Thoracic aorta (tissue), 2 donors: ENCODE measurements at places on chromosomes 13 and 19.
A peak's percentile ranks its signal among the peaks of the same experiment; 100 is the strongest.

DNA sequence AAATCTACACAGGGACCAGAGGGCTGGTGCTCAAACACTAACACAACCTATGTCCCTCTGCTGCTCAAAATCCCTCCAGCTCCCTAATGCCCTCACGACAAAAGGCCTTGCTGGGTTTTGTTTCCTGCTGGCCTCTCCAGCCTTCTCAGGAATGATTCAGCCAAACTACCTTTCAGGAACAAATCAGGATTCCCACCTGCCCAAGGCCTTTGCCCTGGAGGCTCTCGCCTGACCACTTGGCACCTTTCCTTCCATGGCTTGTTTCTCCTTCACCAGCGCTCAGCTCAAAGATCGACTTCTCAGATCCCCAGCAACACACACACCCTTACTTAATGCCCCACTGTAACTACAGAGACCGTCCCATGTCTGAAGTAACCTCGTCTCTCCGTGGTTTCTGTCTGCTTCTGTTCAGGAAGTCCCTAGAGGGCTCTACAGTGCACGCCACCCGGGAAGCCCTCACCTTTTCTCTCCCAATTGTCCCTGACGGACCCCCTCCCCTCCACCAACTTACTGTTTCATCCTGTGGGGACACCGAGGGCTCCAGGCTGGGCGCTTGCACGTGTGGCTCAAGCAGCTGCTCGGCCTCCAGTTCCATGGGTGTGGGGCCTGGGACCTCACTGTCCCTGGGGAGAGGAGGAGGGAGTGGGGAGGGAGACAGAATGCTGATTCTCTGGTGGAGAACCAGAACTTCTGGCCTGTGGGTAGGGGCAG lies 3.2 kb upstream of the SIX5 start:
- no peak overlapping the region for H3K4me3 ChIP-seq
- no peak for DNase-seq
- peaks cover 38% of the 10 kb centered on the region for H3K36me3 ChIP-seq
- H3K27ac ChIP-seq, result no peak overlapping the region
- H3K27me3 ChIP-seq, result no peaks in the 10 kb centered on the region

DNA sequence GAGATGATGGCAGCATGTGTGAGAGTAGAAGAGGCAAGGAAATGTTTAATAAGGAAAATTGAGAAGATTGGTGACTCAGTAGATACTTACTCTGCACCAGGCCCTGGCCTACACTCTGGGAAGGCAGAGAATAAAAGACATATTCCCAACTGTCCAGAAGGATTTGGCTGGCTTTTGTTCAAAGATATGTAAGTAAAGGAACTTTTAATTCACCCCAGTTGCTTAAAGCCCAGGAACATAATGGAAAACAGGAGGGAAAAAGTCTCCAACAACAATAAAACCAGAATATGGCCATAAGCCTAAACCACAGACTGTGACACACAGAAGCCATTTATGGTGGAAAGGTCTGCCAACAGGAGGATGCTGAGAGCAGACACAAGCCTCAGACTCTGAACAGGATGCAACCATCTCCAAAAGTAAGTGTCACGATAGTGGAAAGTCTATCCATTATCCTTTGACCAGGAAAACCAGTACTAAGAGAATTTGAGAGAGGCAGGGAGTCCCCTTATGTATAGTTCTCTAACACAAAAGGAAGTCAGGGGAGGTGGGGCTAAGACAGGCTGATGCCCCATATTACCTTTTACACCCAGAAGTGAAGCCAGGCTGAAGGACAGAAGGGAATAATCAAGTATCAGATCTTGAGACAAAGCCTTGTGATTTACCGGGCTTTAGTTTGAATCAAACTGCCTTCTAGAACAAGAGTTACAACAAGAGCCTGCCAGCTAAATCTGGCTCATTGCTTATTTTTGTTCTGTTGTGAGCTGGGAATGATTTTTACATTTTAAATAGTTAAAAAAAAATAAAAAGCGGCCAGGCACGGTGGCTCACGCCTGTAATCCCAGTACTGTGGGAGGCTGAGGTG lies 169.5 kb upstream of the STARD13 start:
- no peak for DNase-seq
- peak overlapping the region; percentile 60 for H3K27ac ChIP-seq
- H3K36me3 ChIP-seq, result no peaks in the 10 kb centered on the region
- peaks cover 17% of the 10 kb centered on the region for H3K4me1 ChIP-seq

DNA sequence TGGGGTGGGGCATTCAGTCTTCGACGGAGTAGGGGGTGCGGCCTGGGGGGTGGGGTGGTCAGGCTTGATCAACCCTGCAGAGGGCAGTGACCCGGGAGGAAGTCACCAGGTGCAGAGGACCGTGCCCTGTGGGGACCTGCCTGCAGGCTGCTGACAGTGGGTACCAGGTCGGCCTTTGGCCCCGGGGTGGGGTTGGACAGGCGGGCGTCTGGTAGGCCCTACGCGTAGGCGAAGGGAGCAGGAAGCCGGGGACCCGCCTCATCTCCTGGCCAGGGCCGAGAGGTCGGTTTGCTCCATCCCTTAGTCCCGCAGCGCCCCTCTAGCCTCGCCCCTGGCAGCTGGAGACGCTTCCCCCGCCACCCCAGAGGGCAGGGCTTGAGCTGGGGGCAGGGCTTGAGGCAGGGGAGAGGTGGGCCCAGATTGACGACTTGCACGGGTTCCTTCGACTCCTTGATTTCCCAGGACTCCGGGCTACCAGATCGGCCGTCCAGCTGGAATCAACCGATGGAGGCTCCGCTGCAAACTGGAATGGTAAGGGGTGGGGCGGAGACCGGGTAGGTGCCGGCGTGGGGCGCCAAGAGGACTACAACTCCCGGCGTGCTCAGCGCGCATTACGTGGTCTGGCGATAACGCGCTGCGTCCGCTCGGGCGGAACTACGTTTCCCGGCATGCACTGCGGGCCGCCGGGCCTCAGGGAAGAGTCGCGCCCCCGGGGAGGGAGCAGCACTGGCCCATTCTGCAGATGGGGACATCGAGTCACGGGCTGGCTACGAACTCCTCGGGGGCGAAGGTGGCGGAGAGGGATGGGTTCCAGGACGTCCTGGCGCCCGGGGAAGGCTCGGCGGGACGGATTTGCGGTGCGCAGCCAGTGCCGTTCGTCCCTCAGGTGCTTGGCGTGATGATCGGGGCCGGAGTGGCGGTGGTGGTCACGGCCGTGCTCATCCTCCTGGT lies at the start of gene PNPLA6:
TSS of gene PNPLA6 (plus strand) at position 671 of the 951 bp plus-strand sequence. CDS start at position 743, 72 bp downstream.
- peak; percentile 81 for DNase-seq
- H3K4me3 ChIP-seq, result peak within 1 kb of the TSS; percentile 94
- peak within 1 kb of the TSS; percentile 91 for H3K27ac ChIP-seq
- H3K27me3 ChIP-seq, result no peaks in the 10 kb centered on the region

DNA sequence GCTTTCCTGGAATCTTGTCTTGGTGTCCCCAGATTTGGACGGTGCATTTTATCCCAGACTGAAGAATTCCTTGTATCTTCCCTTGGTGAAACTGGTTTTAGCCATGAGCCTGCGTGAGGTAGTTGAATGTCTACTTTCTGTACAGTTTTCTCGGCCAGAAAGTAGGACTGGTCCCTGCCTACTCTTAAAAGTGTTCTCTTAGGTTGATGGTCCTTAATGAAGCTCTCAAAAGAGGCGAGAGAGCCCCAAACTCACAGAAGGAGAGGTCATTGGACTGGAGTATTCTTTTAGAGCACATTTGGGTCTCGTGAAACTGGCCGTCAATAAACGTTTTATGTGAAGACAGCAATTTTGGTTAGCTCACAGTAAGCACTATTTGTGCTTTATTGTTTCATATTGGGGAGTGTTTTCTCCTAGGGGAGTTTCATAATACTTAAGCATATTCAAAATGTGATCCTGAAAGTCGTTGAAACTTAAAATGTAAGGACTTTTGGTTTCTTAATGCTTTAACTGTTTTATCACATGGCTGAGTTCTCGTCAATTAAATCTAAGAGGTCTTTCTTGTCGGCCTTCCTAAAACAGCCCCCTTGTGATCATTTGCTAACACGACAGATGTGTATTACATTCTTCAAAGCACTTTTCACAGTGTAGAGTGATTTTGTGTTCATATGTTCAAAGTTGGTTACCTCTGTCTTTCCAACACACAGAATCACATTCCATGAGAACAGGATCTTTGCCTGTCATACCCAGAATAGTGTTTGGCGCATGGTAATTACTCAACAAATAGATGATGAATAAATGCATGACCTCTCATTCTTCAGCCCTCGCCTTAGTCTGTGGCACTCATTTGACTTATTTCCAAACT lies 889 bp downstream of the GTF2F2 start:
- H3K27me3 ChIP-seq, result no peaks in the 10 kb centered on the region
- no peaks in the 10 kb centered on the region for H3K36me3 ChIP-seq
- H3K4me3 ChIP-seq, result peak overlapping the region; percentile 91
- peaks cover 11% of the 10 kb centered on the region for H3K4me1 ChIP-seq

DNA sequence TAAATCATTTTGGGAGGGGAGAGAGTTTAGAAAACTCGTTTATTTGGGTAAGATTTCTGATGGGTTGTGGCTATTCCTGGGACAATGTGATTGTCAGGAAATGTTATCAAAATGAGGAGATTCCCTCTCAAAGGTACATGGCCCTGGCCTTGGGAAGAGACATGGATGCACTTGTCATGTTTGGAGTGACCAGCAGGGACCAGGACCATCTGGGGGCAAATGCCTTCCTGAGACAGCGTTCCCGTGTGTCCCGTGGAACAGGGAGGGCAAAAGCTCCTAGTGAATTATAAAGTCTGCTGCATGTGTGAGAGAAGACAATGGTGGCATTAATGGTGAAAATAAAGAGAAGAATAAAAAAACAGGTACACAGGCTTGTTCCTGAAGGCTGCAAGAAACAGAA lies 317.3 kb downstream of the ZNF536 start:
- peaks cover 14% of the 10 kb centered on the region for H3K4me1 ChIP-seq
- DNase-seq, result no peak
- no peak overlapping the region for H3K27ac ChIP-seq
- H3K27me3 ChIP-seq, result no peaks in the 10 kb centered on the region

GRCh38 chr13:98490195-98490836 lies 86.6 kb downstream of the STK24 start:
- H3K4me1 ChIP-seq, result peaks cover 6% of the 10 kb centered on the region
- no peaks in the 10 kb centered on the region for H3K27me3 ChIP-seq
- no peak overlapping the region for H3K27ac ChIP-seq
- H3K4me3 ChIP-seq, result no peak overlapping the region

GRCh38 chr19:23509686-23510450 lies 114.6 kb upstream of the ZNF91 start:
- no peak overlapping the region for H3K4me3 ChIP-seq
- DNase-seq, result no peak
- no peaks in the 10 kb centered on the region for H3K27me3 ChIP-seq
- H3K36me3 ChIP-seq, result no peaks in the 10 kb centered on the region

DNA sequence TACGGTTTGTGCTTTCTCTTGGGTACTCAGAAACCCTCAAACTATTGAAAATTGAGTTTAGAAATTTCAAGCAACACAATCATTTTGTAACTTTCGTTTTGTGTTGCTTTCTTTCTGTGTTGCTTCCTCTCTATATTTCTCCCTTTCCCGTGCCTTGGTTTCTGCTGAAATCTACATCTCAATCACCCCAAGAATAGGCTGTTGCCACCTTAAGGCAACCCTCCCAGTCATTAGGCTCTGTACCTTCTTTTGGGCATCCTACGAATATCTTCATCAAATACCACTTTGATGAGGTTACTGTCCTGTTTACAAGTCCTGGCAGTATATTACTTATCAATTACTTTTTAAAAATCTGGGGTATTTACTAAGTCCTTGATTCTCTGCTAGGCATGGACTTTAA lies 621.6 kb downstream of the GPC6 start:
- no peak for DNase-seq
- no peaks in the 10 kb centered on the region for H3K4me1 ChIP-seq
- no peak overlapping the region for H3K27ac ChIP-seq
- no peaks in the 10 kb centered on the region for H3K36me3 ChIP-seq
- H3K4me3 ChIP-seq, result no peak overlapping the region
- no peaks in the 10 kb centered on the region for H3K27me3 ChIP-seq

- H3K27me3 ChIP-seq, result no peaks in the 10 kb centered on the region
- no peak overlapping the region for H3K27ac ChIP-seq
- H3K4me1 ChIP-seq, result no peaks in the 10 kb centered on the region
- H3K4me3 ChIP-seq, result no peak overlapping the region
- no peaks in the 10 kb centered on the region for H3K36me3 ChIP-seq
- no peak for DNase-seq
These were observed 1632.0 kb downstream of the UQCRFS1 start for GRCh38 chr19:27580906-27581305.

GRCh38 chr19:14363183-14364097 lies 17.8 kb upstream of the ADGRE5 start:
- H3K4me3 ChIP-seq, result peak overlapping the region; percentile 66
- H3K4me1 ChIP-seq, result peaks cover 12% of the 10 kb centered on the region
- peak; percentile 72 for DNase-seq
- H3K27ac ChIP-seq, result peak overlapping the region; percentile 83
- no peaks in the 10 kb centered on the region for H3K36me3 ChIP-seq

DNA sequence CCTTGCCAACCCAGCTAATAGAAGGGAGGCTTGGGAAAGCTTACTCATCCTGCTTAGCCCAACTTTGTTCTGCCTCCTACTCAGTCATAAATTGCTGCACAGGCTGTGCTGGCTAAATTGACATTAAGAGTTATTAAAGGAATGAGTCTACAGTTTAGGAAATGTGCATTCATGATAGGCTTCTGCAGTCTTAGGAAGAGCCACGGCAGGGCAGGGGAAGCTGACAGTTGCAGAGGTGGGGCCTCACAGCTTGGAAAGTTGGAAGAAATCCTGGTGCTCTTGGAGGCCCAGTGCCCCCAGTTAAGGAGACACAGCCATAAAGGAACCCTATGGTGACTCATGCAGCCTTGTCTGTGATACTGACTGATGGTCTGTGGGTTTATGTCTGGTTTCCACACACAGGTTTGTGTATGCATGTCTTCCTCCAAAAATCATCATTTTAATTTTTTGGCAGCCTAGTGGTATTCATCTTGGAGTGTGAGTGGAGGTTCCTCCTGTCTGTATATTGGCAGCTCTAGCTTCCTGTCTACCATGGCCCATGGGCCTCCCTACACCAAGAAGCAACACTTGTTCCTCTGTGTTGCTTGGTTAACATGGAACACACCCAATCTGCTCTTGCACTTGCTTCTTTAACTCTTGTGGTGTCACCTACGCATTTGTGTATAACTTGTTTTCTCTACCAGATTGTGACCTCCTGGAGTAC lies 135.0 kb upstream of the KL start:
- H3K4me1 ChIP-seq, result peaks cover 29% of the 10 kb centered on the region
- H3K27ac ChIP-seq, result no peak overlapping the region
- H3K27me3 ChIP-seq, result no peaks in the 10 kb centered on the region
- DNase-seq, result no peak

- H3K4me1 ChIP-seq, result no peaks in the 10 kb centered on the region
- peaks cover 26% of the 10 kb centered on the region for H3K36me3 ChIP-seq
- H3K27me3 ChIP-seq, result no peaks in the 10 kb centered on the region
- H3K4me3 ChIP-seq, result no peak overlapping the region
- peak; percentile 76 for DNase-seq
- H3K27ac ChIP-seq, result no peak overlapping the region
These were observed 8.6 kb upstream of the TYK2 start for GRCh38 chr19:10388957-10389356.

DNA sequence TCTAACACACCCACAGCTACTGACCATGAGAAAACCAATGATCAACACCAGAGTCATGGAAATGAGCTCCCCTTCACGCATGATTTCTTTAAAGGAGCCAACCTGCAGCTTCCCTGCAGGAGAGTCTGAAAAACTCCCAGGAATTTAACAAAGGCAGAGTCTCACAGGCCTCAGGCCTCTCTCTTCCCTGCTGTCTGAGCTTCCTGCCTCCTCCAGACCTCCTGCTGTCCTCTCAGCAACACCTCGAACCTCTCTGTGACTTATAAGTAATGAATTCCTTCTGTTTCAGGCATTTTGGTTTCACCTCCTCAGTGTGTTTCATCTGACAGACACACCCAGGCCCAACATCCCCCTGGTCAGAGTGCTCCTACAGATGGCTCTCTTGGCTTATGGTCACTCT lies 1044.4 kb downstream of the UQCRFS1 start:
- no peaks in the 10 kb centered on the region for H3K4me1 ChIP-seq
- no peak overlapping the region for H3K4me3 ChIP-seq
- H3K27me3 ChIP-seq, result no peaks in the 10 kb centered on the region
- no peak for DNase-seq
